Stimulated activated CD4-positive, alpha-beta T cell treated with anti-CD3 and anti-CD28 coated beads, Interleukin-1b, Interleukin-23, amount 100 ng/mL, for 1 hour (primary cell): ENCODE measurements at places on chromosomes 16 and 17.
A peak's percentile ranks its signal among the peaks of the same experiment; 100 is the strongest.

DNA sequence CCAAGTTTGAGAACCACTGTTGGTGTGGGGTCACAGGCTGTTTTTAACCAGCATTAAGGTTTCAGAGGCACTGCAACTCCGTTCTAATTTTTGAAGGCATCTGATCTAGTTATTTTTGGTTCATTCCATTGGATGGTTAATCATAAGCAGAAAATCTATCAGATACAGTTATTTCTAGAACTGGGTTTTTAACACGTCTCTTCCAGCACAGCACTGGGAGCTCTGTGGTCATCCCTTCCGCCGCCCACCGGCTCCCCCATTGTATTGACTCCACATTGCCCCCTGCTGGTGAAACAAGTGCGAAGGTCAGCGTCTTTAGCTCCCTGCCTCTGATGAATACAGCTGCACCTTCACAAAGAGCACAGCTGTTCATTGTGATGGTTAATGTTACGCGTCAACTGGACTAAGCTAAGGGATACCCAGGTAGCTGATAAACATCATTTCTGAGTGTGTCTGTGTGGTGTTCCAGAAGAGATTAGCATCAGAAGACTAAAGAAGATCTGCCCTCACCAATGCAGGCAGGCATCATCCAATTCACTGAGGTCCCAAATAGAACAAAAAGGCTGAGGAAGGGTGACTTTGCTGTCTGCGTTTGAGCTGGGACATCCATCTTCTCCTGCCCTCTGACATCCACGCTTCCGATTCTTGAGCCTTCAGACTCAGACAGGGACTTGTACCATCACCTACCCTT is 8.5 kb downstream of the CCL18 start:
- peak; percentile 17 for DNase-seq

- no peak for DNase-seq
Measured at GRCh38 chr16:48013491-48013901, 142.3 kb downstream of the ABCC12 start.

- DNase-seq = no peak
Measured at GRCh38 chr17:49845321-49845720, 2.5 kb downstream of the TAC4 start.

GRCh38 chr17:69734656-69735055 is 320.2 kb downstream of the MAP2K6 start:
- DNase-seq = no peak

DNA sequence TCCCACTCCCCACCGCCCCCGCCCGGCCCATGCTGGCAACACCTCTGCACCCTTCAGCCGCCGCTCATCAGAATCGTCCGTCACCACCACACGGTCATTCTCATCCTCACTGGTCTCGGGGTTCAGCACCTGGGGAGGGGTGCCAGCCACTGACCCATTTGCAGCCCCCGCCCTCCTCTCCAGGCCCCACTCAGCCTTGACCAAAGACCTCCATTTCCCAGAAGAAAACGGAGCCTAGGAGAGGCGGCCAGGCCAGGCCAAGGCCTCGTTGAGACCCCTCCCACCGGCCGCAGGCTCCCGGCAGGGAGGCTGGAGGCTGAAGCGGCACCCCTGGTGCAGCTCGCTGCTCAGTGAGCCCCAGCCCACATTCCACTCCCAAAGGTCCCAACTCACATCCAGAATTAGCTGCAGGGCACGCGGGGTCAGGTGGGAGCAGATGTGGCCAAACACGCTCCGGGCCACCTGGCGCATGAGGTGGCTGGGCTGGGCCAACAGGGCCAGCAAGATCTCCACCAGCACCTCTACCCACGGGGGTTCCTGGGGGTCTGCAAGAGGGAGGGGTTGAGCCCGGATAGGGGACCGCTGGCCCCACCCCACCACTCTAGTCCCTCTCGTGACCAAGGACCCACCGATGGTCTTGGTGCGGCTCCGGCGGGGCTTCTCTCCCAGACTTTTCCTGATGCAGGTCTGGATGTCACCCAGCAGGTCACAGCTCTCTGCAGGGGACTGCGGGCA is 9.8 kb downstream of the MYBBP1A start:
- no peak for DNase-seq

DNA sequence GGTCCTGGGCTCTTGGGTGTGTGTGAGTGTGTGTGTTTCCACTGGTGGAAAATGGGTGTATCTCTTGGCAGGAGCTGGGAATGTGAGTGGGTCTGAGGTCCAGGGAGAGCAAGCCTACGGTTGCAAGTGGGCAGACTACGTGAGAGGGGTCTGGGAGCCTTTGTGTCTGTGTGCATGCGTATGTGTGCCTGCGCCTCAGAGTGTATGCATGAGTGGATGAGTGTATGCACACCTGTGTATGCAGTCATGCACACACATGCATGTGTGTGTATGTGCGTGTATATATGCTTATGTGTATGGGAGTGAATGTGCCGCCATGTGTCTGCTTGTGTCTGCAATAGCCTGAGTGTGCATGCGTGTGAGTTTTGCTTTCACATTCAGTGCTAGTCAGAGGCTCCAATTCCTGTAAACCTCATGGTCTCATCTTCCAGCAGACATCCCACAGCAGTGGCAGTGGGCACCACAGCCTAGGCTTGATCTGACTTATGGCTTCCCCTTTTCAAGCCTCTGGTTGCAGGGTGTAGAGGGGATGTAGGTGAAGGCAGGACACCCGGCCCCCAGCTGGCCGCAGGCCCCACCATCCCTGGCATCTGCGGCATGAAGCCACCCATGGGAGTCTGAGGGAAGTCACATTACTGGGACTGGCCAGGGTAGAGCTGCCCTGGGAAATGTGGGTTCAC is 19.7 kb upstream of the RMI2 start:
- DNase-seq = no peak

- no peak for DNase-seq
Measured at GRCh38 chr17:44198721-44199552, 747 bp downstream of the ATXN7L3 start.

DNA sequence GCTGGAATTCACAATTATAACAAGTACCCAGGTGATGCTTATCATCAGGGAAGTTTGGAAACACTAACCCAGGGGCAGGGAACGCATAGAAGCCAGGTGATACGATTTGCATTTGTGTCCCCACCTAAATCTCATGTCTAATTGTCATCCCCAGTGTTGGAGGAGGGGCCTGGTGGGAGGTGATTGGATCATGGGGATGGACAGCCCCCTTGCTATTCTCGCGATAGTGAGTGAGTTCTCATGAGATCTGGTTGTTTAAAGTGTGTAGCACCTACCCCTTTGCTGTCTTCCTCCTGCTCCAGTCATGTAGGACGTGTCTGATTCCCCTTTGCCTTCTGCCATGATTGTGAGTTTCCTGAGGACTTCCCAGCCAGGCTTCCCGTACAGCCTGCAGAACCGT is 276.3 kb downstream of the UTP18 start:
- DNase-seq = no peak

DNA sequence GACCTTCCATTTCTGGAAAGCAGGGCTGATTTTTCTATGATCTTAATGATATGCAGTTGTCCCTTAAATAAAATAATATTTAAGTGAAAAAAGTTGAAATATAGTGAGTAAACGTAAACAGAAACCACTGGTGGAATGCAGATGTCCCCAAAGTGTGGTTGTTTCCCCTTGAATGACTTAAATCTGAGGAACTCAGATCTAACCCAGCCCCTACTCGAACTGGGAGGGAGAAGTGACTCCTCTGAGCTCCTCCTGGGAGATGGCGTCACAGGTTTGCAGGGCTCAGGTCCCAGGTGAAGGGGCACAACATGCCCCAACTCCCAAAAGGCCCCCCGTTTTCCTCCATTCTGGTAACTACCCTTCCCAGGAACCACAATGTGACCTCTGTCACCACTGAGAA is 142.8 kb downstream of the IRF8 start:
- no peak for DNase-seq

- DNase-seq = no peak
Measured at GRCh38 chr16:87648236-87648635, 45.9 kb downstream of the JPH3 start.

- no peak for DNase-seq
Measured at GRCh38 chr16:5854027-5854426, 756.4 kb upstream of the EEF2KMT start.

GRCh38 chr17:4479982-4480751 is 18.5 kb upstream of the SPNS2 start:
- no peak for DNase-seq

GRCh38 chr17:8392674-8393469 is 4.8 kb downstream of the RNF222 start:
- no peak for DNase-seq

- DNase-seq = no peak
Measured at GRCh38 chr17:249236-249993, 68.0 kb upstream of the DOC2B start.

- no peak for DNase-seq
Measured at GRCh38 chr17:40996829-40997228, 2.9 kb upstream of the KRTAP3-3 start.

DNA sequence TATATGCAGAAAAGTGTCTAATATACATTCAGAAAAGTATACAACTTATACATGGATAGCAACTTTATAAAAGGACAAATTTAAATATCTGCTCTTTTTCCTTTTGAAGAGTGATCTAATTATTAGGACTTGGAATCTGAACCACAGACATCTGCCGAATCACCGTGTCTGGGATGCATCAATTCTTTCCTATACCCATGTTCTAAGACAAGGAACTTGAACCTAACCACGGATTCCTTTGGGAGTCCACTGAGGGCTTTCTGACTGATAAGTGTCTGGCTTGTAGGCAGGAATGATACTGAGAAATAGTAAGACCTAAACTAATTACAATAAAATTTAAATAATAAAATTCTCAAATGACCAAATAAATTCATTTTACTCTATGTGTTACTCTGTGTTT is 54.2 kb downstream of the NDEL1 start:
- no peak for DNase-seq

DNA sequence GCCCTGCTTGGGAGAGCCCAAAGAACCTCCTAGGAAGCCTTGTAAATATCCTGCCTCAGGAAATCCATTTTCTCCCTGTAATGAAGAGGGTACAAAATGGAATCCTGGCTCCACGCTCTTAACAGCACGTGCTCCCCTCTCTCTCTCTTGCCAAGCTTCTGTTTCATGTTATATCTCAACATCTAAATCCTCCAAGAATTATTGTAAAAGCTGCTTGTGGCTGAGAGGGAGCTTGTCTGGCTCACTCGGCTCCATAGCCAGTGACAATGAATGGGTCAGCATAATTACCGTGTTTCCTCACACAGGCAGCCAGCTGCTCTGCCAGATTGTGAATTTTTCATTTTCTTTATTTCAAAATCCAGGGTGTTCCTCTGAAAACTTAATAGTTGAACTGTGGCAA is 317.8 kb downstream of the RBFOX1 start:
- no peak for DNase-seq

GRCh38 chr16:70430667-70431536 is 8.0 kb downstream of the ST3GAL2 start:
- no peak for DNase-seq

- DNase-seq = no peak
Measured at GRCh38 chr17:71145486-71145885, 975.3 kb upstream of the SOX9 start.

DNA sequence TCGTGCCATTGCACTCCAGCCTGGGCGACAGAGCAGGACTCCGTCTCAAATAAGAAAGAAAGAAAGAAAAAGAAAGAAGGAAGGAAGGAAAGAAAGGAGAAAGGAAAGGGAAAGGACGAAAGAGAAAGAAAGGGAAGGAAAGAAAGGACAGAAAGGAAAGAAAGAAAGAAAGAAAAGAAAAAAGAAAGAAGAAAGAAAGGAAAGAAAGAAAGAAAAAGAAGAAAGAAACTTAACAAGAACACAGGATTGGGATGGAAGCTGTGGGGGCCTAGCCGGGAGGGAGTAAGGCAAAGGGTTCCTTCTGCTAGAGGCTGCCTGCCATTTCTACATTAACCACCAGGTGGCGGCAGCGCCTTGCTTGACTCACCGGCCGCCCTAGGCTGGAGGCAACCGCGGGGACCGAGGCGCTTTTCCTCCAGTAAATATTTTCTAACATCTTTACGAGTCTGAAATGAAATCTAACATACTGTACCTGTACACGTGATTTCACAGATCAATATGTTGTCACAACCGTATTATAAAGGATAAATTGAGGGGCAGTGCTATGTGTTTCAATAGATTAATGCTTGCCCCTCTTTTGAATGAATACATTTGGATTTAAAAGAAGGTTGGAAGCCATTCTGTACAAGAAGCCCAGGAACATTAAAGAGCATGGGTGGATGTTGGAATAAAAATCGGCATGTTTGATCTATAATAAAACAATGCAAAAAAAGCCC is 6.1 kb downstream of the GJD3 start:
- peak; percentile 91 for DNase-seq

GRCh38 chr17:49216953-49217650 is 6.6 kb downstream of the ABI3 start:
- no peak for DNase-seq

DNA sequence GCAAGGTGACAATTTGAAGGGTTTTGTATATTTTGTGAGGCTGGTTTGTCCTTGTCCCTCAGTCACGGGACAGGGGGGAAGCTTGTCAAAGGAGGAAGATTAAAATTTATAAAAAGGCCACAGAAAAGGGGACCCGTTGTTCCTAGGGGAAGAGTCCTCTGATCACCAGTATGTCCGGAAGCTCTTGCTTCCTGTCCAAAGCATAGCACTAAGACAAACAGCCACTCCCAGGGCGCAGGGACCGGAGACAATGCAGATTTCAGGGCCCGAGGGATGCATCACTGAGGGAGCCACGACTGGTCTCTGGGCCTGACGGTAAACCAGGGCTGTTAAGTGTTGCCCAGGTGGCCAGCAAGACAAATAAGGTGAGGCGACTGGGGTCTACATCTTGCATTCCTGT is 95.2 kb downstream of the MAF start:
- no peak for DNase-seq

DNA sequence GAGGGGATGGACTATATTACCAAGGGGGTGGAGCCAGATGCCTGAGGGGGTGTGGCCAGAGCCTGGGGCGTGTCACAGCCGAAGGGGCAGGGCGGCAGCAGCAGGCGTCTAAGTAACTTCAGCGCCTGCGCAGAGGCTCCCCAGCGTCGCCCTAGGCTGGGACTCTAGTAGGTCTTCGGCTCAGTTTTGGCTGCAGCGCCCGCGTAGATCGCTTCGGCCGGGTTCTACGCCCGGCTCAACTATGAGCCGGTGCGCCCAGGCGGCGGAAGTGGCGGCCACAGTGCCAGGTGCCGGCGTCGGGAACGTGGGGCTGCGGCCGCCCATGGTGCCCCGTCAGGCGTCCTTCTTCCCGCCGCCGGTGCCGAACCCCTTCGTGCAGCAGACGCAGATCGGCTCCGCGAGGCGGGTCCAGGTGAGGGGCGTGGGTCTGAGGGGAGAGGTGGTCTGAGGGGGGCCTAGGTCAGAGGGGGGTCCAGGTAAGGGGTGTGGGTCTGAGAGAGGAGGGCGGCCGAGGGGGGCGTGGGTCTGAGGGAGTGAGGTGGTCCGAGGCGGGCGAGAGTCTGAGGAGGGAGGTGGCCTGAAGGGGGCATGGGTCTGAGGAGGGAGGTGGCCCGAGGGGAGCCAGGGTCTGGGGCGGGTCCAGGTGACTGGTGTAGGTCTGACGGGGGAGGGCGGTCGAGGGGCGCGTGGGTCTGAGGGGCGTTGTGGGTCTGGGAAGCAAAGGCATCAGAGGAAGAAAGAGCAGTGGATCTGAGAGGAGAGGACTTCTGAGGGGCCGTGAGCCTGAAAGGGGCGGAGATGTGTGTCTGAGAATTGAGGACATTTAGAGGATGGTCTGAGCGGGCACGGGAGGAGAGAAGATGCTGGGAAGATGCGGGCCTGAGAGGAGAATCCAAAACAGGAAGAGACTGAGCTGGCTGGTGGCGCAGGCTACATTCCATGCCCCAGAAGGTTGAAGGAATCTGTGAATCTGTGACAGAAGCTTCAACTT is at the start of gene LPCAT2:
Gene LPCAT2, plus strand, starts transcription at position 132 of the 991 bp plus-strand sequence. Its CDS starts 110 bp downstream, at position 242.
- peak; percentile 19 for DNase-seq

- no peak for DNase-seq
Measured at GRCh38 chr16:84643180-84643583, 5.1 kb upstream of the KLHL36 start.

- DNase-seq = no peak
Measured at GRCh38 chr16:59148056-59148768, 414.1 kb upstream of the GOT2 start.
